ENCODE measurements at places on chromosomes 1 and 21.

DNA sequence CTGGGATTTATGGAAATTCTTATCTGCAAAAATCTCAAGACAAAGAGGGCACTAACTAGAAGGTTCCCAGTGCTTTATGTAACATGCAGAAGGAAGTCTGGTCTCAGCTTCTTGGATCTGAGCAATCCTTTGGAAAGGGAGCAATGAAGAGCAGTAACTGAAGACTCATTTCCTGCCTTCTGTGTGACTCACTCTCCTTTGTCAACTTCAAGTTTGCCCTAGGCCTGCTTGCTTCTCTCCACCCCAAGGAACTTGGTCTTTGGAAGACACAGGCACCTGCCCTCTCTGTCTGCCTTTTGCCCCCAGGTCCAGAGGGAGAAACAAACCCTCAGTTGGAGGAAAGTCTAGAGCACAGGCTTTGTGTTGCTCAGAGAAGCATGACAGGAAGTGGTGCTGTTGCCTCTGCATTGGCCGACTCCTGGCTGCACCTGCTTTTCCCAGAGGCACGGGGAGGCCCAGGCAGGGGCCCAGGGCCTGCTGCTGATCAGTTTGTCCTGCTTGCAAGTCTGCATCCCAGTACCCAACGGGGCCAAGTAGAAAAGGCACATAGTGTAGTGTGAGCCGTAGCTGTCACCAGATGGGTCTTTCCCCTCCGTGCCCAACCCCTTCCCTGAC is 137.2 kb downstream of the DHRS3 start:
- DNase-seq, result no peak

DNA sequence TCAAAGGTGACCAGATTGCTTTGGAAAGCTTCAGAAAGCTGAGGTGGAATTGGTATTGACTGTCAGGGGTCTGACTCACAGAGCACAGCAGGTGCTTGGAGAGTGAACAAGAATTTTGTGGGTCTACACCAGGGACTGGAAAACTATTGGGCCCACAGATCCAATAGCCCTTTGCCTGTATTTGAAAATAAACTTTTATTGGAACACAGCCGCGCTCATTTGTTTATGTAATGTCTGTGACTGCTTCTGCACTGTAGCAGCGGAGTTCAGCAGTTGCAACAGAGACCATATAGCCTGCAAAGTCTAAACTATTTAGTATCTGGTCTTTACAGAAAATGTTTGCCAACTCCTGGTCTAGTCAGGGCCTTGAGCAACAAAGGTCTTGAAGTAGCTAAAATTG is 315.6 kb downstream of the NFIA start:
- no peak for DNase-seq

GRCh38 chr1:59972216-59972927 is 45.8 kb upstream of the CYP2J2 start:
- no peak for DNase-seq

- no peak for DNase-seq
Measured at GRCh38 chr1:244964112-244964971, 100.0 kb upstream of the HNRNPU start.

GRCh38 chr1:54643736-54644135 is 2.1 kb downstream of the MROH7 start:
- no peak for DNase-seq

DNA sequence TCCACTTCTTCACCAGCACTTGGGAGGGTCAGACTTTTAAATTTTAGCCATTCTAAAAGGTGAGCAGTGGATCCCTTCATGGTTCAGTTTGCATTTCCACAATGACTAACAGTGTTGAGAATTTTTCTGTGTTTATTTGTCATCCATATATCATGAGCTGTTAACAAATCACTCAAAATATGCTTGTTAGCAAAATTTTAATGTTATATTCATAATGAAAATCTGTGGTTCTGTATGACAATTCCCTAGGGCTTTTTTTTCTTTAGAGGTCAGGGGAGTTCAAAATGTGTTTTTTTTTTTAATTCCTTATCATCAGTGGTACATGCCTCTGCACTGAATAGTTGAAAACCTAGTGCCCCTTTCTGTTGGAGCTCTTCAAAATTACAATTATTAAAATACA is 682.2 kb upstream of the ADGRL2 start:
- DNase-seq, result no peak

DNA sequence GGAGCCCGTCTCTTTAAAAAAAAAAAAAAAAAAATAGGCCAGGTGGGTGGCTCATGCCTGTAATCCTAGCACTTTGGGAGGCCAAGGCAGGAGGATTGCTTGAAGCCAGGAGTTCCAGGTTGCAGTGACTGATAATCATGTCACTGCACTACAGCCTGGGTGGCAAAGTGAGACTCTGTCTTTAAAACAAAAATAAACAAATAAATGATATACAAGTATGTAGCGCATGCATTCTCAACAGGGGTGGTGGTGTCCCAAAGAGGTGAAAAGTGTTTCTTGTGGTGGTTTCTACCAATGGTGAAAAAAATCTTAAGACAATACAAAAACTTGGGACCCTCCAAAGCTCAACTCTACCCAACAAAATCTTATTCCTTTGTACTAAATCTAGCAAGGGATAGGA is 17.9 kb downstream of the CNN3 start:
- no peak for DNase-seq

DNA sequence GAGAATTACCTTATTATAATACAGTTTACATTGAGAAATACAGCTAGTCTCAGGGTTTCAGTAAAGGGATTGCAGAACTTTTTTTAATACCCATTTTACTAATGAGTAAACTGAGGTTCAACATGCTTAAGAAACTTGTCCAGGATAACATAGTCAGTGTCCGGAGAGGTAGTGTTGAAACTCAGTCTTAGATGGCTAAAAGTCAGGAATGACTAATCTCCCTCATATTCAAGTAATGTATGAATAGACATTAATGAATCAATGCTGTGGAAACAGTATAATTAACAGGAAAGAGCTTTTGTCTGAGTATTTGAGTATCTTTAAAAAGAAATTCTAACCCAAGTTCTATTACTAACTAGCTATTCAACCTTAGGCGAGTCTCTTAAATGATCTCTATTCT is 397.6 kb downstream of the PLA2G4A start:
- no peak for DNase-seq

DNA sequence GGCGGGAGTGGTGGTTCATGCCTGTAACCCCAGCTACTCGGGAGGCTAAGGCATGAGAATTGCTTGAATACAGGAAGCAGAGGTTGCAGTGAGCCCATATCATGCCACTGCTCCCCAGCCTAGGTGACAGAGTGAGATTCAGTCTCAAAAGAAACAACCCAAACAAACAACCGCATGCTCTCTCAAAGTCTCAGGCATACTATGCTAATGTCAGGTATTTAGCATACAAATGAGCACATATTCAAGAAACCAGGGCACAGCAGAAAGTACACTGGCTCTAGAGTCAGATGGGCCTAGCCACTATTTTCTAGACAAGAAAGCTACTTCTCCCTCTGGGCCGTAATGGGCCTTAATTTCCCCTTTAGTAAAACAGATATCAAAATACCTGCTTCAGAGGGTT is 55.0 kb downstream of the ELAVL4 start:
- DNase-seq, result no peak

- no peak for DNase-seq
Measured at GRCh38 chr1:71448444-71448843, 367.6 kb upstream of the ZRANB2 start.

- no peak for DNase-seq
Measured at GRCh38 chr1:8116894-8117264, 90.8 kb upstream of the ERRFI1 start.

GRCh38 chr1:228104526-228105269 is 1.6 kb upstream of the C1orf35 start:
- peak; percentile 18 for DNase-seq

- no peak for DNase-seq
Measured at GRCh38 chr1:94072840-94073522, 48.0 kb downstream of the ABCA4 start.

GRCh38 chr1:204928671-204929486 is 58.2 kb downstream of the NFASC start:
- no peak for DNase-seq

- DNase-seq, result no peak
Measured at GRCh38 chr1:12692967-12693782, 22.7 kb upstream of the AADACL3 start.

DNA sequence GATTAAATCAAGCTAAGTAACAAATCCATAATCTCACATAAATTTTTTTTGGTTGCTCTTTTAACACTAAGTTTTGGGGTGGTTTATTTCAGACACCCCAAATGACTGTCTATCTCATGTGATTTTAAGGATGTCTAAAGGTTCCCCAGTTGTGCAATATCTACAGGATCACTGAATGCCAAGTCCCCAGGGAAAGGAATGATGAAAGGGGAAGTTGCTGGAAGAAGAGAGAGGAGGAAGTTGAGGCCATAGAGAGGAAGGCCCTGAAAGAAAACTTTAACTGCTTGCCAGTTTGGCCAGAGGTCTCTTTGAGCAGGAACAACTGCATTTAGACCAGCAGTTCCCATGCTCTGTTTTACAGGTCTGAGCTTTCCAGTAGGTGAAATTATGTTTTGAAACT is 27.5 kb upstream of the SLC19A2 start:
- DNase-seq, result no peak

- DNase-seq, result no peak
Measured at GRCh38 chr1:232648316-232648715, 18.4 kb upstream of the SIPA1L2 start.

DNA sequence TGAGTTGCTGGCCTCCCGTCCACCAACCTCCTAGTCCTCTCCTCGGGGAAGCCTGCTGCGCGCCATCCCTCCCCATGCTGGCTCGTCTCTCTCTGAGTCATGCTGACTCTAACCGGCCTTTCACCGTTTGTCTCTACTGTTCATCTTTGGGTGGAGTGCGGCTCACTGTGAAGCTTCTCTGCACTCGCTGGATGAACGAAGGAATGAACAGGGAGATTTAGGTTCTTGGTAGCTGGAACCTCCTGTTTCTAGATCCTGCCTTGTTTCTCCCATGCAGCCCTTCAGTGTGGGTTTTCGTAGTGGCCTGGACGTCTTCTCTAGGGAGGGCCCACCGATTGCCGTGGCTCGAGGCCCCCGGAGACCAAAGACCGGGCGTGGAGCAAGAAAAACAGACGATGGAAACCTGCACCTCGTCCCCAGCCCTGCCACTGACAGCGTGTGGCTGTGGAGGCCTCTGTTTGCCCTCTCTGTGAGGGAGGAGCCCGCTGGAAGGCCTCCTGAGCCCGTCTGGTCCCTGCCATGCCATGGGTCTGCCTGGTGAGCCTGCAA is 227.6 kb upstream of the C1orf174 start:
- DNase-seq, result no peak

- DNase-seq, result no peak
Measured at GRCh38 chr1:242467556-242468145, 56.8 kb downstream of the PLD5 start.
